ENCODE measurements at places on chromosomes 16 and 17.

- DNase-seq, result peak; percentile 85
These were observed 2.1 kb upstream of the EPOP start for GRCh38 chr17:38676706-38677504.

DNA sequence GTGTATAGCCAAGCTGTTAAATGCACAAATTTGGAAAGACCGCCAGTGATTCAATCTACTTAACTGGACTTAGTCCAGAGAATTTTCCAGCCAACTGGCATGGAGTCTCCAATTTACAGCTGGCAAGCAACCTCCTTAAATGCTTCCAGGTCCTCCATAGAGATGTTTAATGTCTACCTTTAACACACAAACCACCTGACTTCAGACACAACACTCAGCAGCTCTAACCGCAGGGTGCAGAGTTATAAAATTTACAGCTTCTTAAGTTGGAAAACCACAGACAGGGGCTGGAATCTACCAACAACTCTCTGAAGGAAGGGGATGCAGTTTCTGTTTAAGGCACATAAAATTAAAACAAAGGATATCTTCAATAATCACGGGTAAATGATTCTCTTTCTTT is 106.9 kb downstream of the SYCE1L start:
- no peak for DNase-seq

GRCh38 chr17:78408476-78409050 is 30.1 kb downstream of the PGS1 start:
- no peak for DNase-seq

DNA sequence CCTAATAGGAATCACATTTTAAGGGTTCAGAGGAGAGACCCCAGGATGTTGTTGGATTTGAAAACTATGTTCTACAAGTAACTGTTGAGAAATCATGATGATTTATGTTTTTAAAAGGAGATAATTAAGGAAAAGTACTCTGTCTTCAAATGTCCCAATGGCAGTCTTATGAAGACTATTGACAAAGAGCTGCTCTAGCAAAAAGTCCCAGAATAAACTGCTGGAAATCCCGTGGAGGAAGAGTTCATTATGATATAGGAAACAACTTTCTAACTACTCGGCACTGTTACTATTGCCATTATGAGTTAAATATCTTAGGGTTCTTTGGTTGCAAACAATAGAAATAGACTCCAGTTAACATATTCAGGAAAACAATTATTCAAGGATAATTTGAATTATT is 65.6 kb upstream of the GAS7 start:
- DNase-seq, result no peak

DNA sequence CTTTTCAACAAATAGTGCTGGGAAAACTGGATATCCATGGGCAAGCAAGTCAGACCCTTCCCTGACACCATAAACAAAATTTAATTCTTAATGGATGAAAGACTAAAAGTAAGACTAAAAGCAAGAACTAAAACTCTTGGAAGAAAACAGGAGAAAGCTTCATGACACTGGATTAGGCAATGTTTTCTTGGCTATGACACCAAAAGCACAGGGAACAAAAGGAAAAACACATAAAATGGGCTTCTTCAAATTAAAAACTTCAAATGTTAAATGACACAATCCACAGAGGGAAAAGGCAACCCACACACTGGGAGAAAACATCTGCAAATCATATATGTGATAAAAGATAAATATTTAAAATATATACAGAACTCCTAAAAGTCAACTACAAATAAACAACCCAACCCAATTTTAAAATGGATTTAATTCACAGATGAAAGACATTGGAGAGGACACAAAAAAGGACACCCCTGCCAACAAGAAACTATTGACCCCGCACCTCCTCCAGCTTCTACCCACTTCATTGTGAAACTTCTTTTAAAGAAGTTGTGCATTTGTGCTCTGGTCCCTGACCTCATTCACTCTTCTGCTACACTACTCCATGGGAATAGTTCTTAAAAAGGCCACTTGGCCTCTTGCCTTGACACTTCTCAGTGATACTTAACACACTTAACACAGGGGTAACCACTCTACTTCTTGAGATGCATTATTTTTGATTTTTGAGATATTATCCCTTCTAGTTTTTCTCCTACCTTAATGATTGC is 80.3 kb downstream of the TRIM37 start:
- no peak for DNase-seq

GRCh38 chr17:33888455-33888854 is 366.6 kb upstream of the CCL2 start:
- DNase-seq, result no peak

DNA sequence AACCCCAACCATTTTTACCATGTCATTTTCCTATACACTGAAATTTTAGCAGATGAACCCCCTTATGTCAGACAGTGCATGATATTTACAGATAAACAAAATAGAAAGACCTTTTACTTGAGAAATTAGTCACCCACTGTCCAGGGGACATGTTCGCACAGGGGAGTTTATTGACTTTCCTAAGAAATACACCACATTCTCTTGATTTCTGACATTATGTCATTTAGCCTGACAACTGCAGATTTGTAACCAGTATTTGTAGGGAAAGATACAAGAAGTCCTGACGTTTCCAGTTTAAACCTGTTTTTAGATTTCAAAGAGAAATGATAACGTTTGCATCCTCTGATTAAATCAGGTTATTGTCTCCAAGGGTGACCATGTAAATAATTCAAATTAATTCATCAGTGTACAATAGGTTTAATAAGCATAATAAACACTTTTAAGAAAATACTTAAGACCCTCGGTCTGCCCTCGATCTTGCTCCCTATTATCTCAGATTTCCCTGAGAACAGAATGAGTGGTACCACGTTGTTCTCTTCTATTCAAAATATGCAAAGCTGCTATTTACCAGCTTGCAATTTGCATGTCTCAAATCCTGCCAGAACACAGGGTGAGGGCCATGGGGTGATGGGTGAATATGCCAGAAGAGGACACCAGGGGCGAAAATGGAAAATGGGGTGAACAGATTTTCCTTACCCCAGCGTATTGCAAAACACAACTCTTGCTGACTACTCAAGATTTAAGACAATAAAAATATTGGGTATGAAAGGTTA is 2.1 kb upstream of the LYRM9 start:
- no peak for DNase-seq

DNA sequence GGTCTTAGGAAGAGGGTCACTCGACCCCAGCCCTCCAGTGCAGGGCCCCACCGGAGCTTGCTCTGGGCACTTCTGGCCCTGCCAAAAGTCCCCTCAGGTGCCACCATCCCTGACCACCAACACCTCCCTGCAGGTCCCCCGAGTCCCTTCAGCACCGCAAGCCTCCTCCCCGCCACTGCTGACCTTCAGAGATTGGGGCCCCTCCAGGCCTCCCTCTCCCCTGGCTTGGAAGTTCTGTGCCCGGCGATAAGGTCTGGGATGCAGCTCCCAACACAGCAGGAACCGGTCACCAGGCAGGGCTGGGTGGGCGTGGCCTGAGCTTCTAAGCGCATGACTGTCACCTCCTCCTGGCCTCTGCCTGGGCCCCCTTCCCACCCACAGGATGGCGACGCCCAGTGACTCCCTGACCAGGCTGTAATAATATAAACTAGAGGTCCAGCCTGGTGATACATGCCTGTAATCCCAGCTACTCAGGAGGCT is 11.2 kb downstream of the PIEZO1 start:
- no peak for DNase-seq

DNA sequence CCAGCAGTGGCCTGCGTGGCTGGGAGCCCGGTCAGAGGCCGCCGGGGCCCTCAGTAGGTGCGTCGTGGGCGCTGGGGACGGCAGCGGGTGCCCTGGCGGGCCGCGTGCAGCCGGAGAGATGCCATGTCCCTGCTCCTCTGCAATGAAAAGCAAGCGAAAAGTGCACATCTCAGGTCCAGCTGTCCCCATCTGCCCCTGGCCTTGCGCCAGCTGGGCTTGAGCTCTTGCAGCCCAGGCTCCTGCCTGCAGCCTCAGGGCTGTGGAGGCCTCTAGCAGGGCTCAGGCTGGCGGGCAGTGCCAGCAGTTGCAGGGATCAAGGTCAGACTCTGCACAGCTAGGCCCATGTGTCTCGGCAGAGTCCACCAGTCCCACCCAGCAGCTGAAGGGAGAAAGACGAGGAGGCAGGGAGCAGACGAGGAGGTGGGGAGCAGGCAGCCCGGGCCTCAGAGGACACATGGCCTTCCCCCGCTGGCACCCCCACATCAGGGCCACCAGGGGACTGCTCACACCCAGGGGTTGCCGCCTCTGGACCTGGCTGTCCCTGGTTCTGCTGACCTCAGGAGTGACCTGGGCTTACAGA is 11.2 kb downstream of the SLC16A3 start:
- DNase-seq, result no peak

DNA sequence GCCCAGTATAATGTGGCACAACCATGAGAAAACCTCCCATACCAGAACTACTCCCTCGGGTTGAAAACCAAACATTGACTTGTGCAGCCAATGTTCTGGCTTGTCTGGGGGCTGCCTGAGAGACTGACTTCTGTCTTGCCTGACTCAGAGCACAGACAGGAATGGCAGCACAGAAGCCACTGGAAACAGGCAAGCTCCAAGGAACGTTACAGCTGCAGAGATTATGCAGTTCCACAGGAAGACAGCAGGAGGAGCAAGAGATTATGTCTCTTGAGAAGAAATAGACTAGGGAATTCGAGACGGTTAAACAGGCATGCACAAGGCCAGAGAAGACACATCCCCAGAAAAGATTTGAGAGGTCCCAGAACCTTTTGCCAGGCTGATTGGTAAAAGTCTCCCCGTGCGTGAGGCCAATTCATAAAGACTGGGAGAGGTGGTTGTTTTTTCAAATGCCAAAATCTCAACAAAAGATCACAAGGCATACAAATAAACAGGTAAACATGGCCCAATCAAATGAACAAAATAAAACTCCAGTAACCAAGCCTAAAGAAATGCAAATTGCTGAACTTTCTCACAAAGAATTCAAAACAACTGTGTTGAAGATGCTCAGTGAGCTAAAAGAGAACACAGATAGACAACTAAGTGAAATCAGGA is 90.6 kb upstream of the CDH5 start:
- DNase-seq, result no peak

DNA sequence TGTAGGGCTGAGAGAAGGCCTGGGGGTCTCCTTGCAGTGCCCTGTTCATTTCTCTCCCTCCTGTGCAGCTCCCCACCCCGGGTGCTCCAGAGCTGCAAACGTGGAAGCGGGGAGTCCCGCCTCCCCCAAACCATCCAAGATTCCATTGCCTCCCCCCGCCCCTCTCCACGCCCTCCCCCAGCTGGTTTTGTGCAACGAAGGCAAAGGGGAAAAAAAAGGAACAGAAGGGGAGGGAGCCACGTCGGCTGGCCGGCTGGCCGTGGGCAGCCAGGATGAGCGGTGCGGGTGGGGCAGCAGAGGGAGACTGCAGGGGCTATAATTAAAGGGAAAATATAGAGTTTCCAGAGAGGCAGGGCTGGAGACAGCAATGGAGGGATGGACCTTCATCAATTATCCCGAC is 1.7 kb upstream of the COL1A1 start:
- DNase-seq, result no peak

GRCh38 chr16:10599626-10600025 is 19.2 kb upstream of the EMP2 start:
- no peak for DNase-seq

GRCh38 chr16:24070851-24071250 is 185.3 kb upstream of the CACNG3 start:
- DNase-seq, result no peak

DNA sequence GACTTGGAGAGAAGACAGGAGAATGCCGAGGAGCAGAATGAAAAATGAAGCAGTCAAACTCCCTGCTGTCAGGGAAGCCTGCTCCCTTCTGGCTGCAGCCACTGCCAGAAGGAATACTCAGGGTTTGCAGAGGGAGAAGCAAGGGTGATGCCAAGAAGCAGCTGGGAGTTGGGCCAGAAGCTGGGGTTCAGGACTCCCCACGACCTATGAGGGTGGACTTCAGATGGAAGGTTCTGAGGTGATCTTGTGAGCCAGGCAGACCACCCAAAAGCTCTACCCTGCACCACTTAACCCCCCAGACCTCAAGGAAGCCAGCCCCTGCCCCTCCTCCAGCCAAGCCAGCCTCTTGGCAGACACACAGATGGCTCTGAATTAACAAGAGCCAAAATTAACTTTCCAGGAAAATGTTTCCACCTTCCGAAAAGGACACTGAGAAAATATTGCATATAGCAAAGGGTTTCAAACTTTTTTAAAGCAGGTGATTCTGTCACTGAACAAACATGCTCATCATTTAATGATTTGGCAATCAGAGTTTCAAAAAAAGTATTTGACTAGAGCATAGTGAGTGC is 126.0 kb upstream of the ERCC4 start:
- DNase-seq, result no peak

DNA sequence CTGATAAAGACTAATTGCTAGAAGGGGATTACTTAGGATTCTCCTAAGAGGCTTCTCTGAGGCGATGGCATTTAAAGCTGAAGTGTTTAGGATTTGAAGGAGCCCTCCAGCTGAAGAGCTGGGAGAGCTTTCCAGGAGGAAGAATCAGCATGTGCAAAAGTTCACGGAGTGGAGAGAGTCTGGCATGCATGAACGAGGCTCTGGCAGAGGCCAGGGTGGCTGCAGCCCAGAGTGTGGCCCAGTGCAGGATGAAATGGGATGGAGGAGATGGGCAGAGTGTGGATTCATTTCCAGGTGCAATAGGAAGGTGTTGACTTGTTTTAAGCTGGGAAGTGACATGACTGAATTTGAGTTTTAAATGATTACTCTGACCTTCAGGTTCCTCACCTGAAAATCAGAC is 249.0 kb upstream of the CCL2 start:
- DNase-seq, result no peak

DNA sequence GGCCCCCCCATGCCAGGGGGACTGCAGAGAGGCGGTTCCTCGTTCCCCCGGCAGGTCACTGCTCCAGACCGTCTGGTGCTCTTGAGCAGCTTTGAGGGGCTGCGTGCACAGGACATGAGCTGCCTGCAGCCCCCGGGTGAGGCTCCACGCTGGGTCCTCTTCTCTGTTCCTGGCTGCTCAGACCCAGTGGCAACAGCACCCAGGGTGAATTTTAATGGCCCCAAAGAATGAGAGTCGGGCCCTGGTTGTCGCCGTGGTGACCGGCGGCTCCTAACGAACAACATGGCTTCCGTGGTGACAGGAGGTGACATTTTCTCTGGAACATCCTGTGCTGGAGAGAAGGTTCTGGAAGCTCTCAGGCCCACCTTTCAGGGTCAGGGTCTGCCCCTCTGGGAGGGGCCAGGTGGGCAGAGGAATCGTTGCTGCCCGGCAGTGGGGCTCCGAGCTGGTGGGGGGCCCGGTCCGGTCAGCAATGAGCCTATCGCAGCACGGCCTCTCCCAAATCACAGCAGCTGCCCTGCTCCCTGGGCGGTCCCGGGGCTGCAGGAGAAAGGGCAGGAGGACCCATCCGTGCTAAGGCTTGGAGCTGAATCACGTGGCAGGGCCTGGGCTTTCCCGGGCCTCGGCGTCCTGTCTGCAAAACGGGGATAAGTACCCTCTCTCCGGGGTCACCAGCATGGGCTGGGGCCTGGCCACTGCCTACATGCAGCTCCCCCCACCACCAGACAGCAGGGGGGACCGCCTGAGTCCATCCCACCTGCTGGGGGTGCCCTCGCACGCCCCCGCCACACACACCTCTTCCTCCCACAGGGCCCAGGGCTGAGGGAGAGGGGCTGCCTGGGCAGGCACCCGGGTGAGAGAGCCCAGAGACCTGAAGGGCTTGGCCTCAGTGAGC is 3.4 kb upstream of the C1QTNF8 start:
- no peak for DNase-seq

All from activated T-cell treated with anti-CD3 and anti-CD28 coated beads for 4 hours (primary cell).